ENCODE measurements at places on chromosomes 7 and 10. TPM values are rescaled to one million over a fixed set of nuclear protein-coding genes. Genes with fewer than 3 reads are reported as not detected.

The GPNMB gene
- 15.1 TPM for total RNA-seq

The PIK3CG gene
- not detected for total RNA-seq

The OPALIN gene
- total RNA-seq = not detected

The IL6 gene
- 0.28 TPM for total RNA-seq

All from foreskin keratinocyte (primary cell).